ENCODE measurements at places on chromosomes 2 and 18.

DNA sequence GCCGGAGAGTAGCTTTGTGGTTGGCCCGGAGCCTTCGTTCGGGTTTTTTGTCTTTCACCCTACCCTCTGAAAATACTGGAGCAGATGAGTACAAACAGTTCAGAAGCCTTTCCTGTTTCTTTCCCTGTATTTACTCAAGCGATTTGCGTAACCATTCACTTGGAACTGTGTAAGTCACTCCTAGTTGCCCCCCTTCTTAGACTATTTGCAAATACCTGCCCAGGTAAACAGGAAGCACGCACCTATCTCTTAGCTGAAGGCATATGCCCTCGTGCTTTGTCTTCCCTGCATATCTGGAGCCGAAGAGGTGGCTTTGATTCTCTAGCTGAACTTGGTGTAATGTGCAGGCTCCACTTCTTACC, 1.4 kb downstream of the KCNS3 start:
- DNase-seq, result no peak

DNA sequence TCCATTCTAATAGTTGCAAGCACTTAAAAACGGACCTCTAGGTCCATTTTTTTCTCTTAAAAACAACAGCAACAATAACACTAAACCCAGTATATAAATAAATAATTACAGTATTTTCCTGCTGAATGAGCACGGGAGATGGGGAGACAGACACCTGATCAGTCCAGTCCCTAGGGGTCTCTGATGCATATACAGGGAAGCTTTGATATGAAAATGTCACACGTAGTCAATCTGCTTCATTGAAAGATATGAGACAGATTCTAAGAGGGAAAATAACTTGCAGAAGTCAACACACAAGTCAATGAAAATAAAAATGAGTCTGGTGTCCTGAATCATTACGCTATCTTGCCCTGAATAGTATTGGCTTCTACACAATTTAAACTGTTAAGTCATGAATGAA, 523.3 kb upstream of the SLC8A1 start:
- no peak for DNase-seq

GRCh38 chr18:24976502-24976901, 375.5 kb downstream of the ZNF521 start:
- no peak for DNase-seq

- DNase-seq, result no peak
Observed at GRCh38 chr2:28334527-28334894, 58.1 kb upstream of the FOSL2 start.

DNA sequence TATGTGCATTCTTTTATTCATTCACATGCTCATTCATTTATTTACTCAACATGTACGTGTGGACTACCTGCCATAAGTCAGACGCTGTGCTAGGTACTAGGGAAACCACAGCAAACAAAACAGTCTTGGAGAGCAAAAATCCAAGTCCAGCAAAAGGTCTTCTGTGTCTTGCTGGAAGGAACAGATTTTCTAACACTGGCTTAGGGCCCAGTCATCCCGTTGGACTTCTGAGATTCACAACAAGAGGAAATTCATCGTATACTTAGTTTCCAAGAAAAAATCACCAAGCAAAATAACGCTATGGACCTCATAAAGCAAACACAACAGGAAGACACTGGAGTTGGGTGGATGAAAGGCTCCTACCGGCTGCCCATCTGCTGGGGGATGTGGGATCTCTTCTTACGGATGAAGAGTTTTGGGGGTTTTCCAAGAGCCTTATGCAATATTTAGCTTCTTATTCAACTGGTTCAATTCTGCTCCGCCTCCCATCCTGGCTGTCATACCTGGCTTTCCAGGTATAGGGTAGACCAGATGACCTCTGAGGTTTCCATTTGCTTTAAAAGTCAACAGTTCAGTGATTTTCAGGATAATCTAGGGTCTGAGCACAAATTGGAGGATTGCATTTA, 262.7 kb downstream of the HAUS1 start:
- DNase-seq, result no peak

DNA sequence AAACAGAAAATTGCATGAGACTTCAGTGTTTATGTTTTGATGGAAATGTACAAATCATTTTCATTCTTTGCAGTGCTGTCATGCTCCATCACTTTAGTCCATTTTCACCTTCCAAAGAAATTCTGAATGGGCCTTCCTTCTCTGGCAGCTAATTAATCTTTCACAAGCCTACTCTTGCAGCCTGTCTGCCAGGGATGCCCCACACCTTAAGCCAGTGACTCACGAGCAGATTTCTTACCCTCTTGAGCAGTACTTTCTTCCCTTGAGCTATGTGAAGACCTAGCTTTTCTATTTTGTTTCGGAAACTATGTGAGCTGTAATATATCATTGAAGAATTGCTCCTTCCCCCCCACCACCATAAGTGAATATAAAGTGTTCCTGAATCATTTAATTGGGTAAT, 404.3 kb upstream of the VWC2L start:
- no peak for DNase-seq

GRCh38 chr2:153811516-153811915, 60.2 kb upstream of the GALNT13 start:
- no peak for DNase-seq

GRCh38 chr2:73851274-73851673, 22.5 kb downstream of the STAMBP start:
- DNase-seq, result no peak

GRCh38 chr2:61443342-61444041, 27.4 kb downstream of the USP34 start:
- DNase-seq, result no peak

- DNase-seq, result no peak
Observed at GRCh38 chr2:28399956-28400355, 7.3 kb downstream of the FOSL2 start.

DNA sequence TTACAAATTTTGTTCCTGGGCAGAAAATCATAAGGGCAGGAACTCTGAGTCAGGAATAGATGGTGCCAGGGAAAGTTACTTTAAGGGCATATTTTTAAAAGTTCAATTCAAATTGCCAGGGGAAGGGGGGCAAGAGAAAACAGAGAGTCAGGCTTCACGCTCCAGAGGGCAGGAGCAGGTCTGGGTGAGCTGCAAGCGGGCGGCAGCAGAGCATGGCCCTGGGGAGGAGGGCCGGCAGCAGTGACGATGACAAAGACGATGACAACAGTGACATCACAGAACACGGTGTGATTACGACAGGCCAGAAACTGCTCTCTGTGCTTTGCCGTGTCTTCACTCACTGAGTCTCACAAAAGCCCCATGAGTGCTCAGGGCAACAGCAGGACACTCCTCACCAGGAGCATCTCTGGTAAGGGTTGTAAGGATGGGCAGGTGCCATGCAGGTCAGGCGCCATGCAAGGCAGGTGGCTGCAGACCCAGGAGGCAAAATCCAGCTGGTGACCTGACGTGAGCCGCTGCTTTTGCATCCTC, 23.3 kb downstream of the CHST10 start:
- DNase-seq, result no peak

GRCh38 chr2:28606986-28607441, 111.2 kb downstream of the PLB1 start:
- DNase-seq, result no peak

DNA sequence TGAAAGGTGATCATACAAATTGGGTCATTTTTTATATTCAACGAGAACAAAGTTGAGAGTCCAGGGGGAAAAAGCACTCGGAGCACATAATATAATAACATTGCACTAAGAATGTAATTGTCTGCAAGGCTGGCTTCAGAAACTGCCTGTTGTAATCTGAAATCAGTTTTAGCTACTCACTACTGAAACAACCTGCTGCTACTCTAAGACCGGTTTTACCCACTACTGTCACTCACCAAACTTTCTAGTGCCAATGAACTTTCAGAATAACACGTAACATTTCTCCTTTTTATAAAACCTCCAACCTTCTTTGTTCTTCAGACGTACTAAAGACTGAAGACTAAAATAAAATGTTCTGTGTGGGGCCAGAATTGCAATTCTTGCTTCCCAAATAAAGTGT, 11.5 kb upstream of the CYB5A start:
- DNase-seq, result no peak

DNA sequence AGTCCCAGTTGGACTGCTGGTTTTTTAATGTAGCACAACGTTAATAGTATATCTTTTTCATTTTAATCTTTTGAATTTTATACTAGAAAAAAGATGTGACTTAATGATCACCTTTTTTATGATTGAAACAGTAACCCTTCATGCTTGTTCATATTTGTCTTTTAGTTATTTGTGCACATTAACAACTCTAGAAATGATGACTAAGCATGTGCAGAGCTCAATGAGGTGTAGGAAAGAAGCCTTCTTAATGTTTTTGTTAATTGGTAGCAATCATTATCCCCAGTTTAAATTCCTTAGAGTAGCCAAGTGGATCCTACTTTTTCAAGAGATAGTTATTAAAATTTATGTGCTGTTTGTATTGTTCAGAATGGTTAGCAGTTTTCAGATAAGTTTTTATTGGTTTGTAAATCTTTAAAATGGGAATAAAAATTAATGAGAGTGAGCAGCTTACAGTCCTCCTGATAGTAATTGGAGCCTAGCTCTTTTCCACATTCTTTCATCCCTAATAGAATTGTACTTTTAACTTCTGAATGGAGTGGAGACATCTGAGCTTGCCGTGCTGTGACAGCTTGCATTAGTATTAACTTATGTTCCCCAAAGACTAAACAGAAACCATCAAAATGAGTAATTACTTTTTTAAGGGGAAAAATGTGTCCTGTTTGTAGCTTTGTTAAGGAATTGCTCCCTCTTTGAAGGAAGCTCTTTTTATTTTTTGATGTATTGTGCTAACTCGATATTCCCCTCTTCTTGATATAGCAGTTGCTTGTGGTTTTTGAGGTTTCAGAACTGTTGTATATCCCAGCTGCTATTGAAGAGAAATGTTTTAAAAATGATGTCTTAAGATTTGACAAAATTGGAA, 17.3 kb downstream of the PIK3C3 start:
- peak; percentile 25 for DNase-seq

DNA sequence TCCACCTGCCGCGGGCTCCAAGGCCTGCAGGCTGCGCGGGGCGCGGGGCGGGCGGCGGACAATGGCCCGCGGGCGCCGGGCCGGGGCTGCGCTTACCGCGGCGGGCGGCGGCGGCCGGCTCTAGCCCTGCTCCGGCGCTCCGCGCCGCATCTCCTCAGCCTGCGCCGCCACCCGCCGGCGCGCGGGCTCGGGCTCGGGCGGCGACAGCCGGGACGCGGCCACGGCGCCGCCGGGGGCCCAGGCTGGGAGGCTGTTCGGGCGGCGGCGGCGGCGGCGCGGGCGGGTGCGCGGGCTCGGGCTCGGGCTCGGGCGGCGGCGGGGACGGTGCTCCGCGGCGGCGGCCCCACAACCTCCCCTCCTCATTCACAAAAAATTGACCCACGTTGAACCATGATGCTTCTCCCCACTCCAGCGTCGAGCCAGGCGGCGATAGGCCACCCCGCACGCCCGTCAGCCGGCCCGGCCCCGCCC, at the start of gene HDAC4:
Gene HDAC4 (minus strand): TSS at position 425 of the 471 bp plus-strand sequence. CDS start 48,321 bp downstream, outside the sequence.
- no peak for DNase-seq

DNA sequence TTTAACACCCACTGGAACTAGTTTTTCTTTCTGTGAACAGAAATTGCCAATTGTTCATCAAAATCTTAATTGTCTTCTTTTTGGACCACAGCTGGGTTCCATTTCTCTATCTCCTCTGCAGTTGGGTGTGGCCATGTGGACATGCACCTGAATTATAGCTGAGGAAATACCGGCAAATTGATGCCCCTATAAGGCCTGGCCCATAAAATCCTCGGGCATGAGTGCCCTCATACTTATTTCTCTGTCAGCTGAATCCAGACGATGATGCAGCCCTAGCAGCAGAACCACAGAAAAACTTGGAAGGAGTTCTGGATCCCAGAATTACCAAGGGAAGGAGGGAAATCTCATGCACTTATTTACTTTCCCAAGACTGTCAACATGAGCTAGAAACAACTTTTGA, 249.0 kb downstream of the CYRIA start:
- DNase-seq, result no peak

GRCh38 chr2:167862782-167863181, 384.6 kb downstream of the STK39 start:
- DNase-seq, result no peak

DNA sequence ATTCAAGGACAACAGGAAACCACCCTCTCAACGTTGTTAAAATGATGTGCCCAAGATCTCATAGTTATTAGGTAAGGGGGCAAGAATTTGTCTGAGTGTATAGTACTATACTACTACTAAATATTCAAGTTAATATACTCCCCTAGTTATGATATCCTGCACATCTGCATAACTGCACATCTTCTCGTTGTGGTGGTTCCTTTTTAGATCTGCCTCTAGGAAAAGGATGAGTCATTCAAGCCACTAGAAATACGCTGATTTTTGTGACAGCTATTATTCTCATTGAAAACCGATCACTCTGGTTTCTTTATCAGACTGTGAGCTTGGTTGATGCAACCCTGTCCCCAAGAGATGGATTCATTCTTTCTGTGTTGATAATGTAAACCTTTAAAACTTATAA, 1067.0 kb upstream of the FANCL start:
- DNase-seq, result no peak

DNA sequence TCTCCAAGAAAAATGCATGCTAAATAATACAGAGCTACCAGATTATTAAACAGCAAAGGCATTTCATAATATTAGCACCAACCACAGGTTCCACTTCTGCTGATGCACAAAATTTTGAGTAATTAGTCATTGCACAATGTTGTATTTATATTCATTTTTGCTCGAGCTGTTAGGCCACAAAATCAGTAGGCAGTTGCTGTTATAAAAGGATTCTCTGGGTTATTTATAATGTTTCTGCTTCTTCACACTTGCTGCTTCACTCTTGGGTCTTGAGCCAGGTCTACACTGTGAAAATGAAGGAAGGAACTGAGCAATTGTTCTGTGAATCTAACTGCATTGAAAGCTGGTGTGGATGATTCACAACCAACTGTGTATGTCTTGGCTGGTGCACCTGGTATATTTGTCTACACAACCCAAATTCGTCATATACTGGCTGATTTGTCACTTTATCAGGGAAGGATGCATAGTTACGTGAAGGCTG, 38.3 kb downstream of the MRPL33 start:
- peak; percentile 76 for DNase-seq

DNA sequence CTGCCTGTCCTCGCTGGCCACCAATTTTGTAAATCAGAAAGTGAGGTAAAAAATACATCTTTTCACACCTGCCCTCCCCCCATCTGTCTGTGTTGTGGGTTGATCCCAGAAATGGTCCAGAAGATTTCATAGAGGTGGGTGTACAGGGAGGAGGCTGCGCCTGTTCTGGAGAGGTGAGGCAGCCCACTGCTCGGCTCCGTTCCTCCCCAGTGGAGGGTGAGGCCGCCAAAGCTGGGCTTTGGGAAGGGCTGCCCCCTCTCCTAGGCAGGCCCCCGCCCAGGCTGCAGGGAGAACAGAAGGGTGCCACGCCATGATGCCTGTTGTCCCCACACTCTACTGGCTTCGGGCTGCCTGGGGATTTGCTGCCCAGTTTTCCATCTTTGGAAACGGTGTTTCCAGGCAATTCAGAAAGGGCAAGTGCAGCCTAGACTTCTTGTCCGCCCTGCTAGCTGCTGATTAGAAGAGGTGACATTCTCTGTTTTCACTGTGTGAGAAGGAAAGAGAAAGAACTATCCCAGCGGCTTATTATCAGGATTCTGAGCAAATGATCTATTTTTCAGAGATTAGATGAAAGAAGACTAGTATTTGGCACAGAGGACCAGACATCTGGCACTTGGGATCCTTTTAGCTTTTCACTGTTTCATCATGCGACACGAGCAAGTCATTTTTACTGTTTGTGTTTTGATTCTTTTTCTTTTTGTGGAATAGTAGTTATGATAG, 18.7 kb downstream of the SMARCAL1 start:
- no peak for DNase-seq

All from fibroblast of skin of left quadriceps (primary cell).